Epithelial cell of prostate (primary cell): ENCODE measurements at places on chromosomes 3 and 15.

- DNase-seq: no peak
Observed at GRCh38 chr3:135352213-135352612, 557.2 kb downstream of the EPHB1 start.

DNA sequence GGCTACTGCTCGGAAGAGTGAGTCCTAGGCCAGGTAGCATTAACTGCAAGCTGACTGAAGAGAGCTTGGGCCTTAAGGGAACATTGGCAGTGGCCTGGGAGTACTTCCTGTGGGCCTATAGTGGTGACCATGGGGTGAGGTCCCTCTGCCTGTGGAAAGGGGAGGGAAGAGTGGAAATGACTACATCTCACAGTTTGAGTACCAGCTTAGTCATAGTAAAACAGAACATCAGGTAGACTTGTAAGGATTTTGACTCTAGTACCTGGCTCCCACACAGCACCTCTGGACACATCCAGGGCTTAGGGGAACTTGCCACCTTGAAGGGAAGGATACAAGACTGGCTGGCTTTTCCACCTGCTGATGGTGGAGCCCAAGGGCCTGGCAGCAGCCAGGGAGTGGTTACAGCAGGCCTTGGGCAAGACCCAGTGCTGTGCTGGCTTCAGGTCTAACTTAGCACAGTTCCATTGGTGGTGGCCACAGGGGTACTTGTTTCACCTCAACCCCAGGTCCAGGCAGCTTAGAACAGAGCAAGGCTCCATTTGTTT, 147.8 kb downstream of the SLC9A9 start:
- no peak for DNase-seq

GRCh38 chr3:139811331-139811730, 123.7 kb upstream of the CLSTN2 start:
- DNase-seq: no peak

DNA sequence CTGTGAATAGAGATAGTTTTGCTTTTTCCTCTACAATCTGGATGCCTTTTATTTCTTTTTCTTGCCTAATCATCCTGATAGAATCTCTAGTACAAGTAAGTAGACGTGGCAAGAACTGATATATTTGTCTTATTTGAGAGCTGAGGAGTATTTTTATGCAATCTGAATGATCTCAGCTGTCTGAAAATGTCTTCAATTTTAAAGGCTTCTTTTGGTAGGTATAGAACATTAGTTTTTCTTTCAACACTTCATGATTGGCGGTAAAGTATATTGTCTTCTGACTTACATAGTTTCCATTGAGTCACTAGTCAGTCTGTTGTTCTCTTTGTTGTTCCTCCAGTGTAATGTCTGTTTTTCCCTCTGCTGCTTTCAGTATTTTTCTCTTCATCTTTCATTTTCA, 31.3 kb downstream of the MGA start:
- DNase-seq: no peak
